ENCODE measurements at places on chromosomes 2 and 18.

GRCh38 chr18:31223371-31223770 is 60.7 kb upstream of the DSC1 start:
- DNase-seq = no peak

DNA sequence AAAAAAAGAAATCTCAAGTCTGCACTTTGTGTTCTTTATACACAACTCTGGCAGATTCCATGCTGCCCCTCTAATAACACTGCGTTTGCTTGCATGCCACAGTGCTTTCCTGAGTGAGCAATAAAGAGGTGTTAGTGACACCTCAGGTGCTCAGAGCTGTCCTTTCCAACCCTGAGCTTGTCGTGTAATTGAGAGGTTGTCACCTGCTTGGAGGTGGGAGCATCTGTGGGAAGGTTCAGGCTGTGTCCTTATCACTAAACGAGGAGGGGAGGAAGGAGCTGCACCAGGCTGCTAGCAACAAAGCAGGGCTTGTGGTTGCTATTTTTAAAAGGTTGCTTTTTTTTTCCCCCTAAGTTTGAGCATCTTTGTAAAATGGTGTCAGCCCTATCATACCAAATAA is 31.9 kb downstream of the APCDD1 start:
- DNase-seq = no peak

GRCh38 chr2:171160956-171161740 is 455 bp upstream of the TLK1 start:
- peak; percentile 79 for DNase-seq

GRCh38 chr2:236745420-236746210 is 176.0 kb downstream of the ACKR3 start:
- DNase-seq = no peak

GRCh38 chr18:42941860-42942259 is 173.6 kb downstream of the RIT2 start:
- no peak for DNase-seq

GRCh38 chr2:203021991-203022390 is 7.3 kb downstream of the NBEAL1 start:
- DNase-seq = no peak

GRCh38 chr2:54641988-54642387 is 81.5 kb upstream of the EML6 start:
- no peak for DNase-seq

GRCh38 chr2:223148516-223148915 is 96.5 kb downstream of the KCNE4 start:
- no peak for DNase-seq

DNA sequence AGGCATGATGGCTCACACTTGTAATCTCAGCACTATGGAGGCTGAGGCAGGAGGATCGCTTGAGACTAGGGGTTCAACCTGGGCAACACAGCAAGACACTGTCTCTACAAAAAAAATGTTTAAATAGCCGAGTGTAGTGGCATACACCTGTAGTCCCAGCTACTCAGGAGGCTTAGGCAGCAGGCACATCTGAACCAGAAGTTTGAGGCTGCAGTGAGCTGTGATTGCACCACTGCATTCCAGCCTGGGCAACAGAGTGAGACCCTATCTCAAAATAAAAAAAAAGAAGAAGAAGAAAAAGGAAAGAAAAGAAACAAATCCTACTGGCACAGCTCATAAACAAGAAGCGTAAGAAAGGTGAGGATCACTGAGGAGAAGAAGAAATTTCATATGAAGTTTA is 19.9 kb downstream of the METTL4 start:
- DNase-seq = no peak

DNA sequence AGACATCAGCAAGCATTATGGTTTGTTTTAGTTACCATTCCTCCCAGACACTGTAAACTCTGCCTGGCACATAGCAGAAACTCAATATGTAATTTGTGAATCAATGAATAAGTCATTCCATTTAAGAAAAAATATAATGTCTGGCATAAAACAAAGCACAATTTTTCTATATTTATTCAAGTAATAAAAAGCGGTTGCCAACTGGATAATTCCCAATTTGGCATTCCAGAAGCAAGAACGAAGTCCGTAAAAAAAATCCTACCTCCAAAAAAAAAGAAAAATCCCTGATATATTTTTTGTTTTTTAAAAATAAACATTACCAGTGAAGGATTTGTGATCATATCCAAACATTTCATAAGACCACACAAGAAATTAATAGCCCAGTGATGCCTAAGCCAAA is 351.3 kb upstream of the LRRTM4 start:
- DNase-seq = no peak

GRCh38 chr18:7789856-7790552 is 222.9 kb downstream of the PTPRM start:
- DNase-seq = no peak

- no peak for DNase-seq
Measured at GRCh38 chr18:40501026-40501425, 1454.0 kb upstream of the PIK3C3 start.

- no peak for DNase-seq
Measured at GRCh38 chr2:119739580-119740255, 20.0 kb upstream of the PTPN4 start.

DNA sequence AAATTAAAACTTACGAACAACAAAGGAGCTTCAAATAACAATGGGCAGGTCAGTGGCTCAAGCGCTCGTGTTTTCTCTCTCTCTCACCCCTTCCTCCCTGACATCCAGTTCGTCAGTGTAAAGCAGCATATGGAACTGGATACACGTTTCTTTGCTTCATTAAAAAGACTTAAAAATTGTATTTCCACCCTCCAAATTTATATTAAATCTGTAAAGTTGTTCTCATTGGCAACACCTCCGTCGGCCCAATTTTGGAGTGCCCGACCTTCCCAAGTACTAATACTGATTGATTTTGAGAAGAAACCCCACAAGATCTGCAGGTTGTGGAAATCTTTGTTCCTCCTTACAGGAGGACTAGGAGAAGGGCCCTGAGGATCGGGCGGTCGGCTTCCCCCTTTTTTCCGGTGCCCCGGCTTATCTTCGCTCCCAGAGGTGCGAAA is 2.2 kb downstream of the TBR1 start:
- DNase-seq = no peak

DNA sequence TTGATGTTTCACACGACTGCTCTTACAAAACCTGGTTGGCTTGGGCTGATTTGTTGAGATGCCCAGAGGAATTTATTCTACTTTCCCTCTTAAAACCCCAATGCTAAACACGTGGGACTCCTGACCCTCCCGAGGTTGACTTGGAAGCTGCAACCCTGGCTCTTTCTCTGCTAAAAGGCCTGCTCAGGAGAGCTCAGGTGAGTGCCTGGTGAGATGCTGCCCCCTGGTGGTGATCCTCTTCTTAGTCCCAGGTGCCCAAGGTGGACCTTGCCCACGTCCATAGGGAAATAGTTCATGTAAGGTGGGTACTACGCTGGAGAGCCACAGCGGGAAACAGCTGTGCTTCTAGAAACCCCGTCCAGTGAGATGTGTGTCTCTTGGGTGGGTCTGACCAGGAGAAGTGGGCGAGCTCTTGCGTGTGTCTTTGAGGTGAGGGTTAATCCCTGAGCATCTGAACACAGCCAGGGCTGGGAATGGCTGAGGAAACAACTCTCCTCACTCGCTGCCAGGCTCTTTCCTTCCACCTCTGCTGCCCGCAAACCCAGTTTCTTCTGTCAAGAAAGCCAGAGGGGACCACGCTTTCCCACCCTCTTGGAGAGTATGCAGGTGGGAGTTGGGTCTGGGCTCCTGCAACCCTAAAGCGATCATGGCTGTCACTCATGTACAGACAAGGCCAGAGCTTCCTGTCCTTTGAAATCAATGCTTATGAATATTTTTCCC is 25.5 kb upstream of the PXDN start:
- DNase-seq = peak; percentile 17

DNA sequence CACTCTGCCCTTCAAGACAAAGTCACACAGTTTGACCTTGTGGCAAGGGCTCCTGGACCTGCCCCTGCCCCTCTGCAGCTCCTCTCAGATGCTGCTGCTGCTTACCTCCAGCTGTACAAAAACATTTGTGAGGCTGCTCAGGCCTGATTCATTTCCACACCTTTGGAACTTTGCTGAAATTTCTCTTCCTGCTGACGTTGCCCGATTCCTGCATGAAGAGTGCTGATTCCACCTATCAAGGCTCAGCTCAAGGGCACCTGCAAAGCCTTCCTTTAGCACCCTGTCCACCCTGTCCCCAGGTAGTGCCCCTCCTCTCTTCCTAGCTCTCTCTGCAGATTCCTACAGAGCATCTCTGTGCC is 738.3 kb upstream of the HS6ST1 start:
- DNase-seq = no peak

- no peak for DNase-seq
Measured at GRCh38 chr2:67215214-67216055, 181.7 kb upstream of the ETAA1 start.

DNA sequence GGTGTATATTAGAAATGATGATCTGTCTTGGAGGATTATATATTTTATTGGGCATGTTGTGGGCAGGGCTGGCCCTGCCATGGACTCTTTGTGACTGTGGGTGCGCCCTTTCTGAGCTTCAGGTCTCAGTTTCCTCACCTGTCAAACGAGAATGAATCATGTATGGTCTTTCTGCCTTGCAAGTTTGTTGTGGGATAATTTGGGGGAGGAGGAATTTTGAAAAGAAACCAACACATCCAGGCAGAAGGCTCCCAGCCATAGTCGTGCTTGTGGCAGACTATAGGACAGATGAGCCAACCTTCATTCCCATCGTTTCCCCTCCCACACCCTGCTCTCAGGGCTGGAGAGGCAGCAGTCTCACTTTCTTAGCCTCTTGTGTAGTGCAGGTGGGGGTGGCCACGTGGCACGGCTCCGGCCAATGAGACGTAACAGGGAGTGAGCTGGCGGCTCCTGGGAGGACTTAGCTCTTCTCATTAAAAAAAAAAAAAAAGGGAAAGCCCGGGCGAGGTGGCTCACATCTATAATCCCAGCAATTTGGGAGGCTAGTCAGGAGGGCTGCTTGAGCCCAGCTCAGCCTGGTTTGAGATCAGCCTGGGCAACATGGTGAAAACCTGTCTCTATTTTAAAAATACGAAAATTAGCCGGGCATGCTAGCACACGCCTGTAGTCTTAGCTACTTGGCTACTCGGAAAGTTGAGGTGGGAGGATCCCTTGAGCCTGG is 63.1 kb downstream of the RHOB start:
- peak; percentile 13 for DNase-seq

DNA sequence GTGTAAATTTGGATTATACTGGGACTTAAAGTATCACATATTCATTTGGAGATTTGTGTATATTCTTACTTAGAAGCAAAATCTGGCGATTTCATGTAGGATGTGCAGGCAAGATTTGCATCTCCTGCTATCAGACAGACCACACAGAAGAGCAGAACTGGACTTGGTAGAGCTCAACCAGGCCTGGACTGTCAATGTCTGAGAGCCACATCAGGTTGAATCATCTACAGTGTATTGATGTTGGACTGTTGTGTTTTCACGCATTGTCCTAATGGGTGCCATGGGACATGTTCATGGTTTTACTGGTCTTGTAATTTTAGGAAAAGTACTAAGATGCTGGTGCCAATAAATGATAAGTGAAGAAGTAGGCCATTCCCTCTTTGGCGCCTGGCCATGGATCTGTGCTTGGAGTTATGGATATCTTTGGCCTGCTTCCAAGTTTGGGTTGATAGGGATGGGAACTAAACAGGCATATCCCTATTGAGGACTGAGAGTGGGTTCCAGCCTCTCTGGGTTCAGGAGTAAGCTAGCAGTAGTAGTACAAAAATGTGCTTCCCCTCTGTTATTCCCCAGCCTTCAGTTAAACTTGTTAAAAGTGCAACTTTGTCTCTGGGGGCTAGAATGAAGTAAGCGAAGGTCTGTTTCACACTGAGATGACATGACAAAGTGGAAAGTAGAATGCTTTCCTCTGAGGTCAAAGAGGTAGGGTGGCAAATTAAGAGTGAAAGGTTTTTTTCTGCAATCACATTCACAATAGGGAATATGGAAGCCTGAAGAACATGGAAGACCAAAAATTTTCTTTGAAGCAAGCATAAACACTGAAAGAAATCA is 49.2 kb upstream of the NEMP2 start:
- no peak for DNase-seq

DNA sequence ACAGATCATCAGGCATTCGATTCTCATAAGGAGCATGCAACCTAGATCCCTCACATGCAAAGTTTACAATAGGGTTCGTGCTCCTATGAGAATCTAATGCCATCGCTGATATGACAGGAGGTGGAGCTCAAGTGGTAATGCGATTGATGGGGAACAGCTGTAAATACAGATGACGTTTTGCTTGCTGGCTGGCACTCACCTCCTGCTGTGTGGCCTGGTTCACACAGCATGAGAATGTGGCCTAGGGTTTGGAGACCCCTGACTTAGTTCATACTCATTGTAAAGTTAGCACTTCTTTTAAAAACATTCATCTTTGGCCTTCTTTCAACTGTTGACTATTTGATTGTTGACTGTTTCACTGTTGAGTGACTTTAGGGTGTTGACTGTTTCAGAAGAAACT is 8.7 kb upstream of the CHMP1B start:
- no peak for DNase-seq

- no peak for DNase-seq
Measured at GRCh38 chr2:206423147-206423546, 20.2 kb upstream of the ADAM23 start.

Data from suppressor macrophage treated with lipopolysaccharide for 1 hour (primary cell).